B cell (primary cell): ENCODE measurements at places on chromosomes 7 and 10. TPM values are rescaled to one million over a fixed set of nuclear protein-coding genes. Genes with fewer than 3 reads are reported as not detected.

Gene GPNMB
- total RNA-seq: 1.9 and 2.6 TPM in 2 replicates

Gene NEUROG3
- total RNA-seq: not detected in 2 replicates

Gene SPDYE6
- not detected in 2 replicates for total RNA-seq

Gene BCL7B
- 61.9 and 64.5 TPM in 2 replicates for total RNA-seq

Gene ASZ1
- total RNA-seq: not detected in 2 replicates

Gene EBLN1
- not detected in 2 replicates for total RNA-seq

Gene MOGAT3
- not detected in 2 replicates for total RNA-seq

Gene HDAC9
- total RNA-seq: 64.8 and 67.7 TPM in 2 replicates

Gene VSTM4
- total RNA-seq: not detected in 2 replicates

Gene PDE1C
- total RNA-seq: 0.52 TPM in 1 of 2 replicates, not detected in the other
